ENCODE measurements at places on chromosomes 5 and 9.

GRCh38 chr9:89143266-89143665, 35.4 kb downstream of the SHC3 start:
- DNase-seq = no peak

DNA sequence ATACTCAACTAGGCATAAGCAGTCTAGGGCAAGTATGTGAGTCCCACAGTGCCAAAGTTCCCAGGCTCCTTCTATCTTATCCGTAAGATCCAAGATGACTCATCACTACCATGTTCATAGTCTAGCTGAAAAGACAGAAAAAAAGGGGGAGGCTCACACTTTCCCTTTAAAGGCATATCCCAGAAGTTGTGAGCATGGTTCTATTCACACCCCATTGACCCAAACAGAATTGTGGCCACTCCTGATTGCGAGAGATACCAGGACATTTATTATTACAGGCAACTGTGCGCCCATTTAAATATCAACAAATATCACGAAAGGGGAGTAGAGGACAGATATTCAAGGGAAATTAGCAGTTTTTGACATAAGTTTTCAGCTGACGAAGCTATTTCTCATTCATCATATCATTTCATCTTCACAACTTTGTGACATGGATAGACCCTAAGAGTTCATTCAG, 8.1 kb upstream of the PFDN1 start:
- no peak for DNase-seq

DNA sequence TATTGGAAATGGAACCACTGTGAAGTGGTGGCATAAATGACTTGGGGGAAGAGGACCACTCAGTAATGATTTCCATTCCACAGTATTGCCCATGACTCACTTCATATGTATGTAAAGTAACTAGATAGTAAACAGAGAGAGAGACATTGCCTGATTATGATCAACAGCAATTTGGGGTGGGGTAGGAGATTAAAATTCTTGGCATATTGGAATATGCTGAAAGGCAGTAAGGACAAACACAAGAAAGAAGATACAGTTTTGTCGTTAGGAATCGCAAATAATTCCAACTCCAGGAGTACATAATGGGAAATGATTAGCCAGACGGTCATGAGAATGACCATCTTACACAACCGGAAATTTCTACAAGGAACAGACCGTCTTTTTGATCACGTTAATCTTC, 1.5 kb upstream of the HMGCS1 start:
- no peak for DNase-seq

- no peak for DNase-seq
Observed at GRCh38 chr5:23029290-23029689, 176.1 kb upstream of the CDH12 start.

DNA sequence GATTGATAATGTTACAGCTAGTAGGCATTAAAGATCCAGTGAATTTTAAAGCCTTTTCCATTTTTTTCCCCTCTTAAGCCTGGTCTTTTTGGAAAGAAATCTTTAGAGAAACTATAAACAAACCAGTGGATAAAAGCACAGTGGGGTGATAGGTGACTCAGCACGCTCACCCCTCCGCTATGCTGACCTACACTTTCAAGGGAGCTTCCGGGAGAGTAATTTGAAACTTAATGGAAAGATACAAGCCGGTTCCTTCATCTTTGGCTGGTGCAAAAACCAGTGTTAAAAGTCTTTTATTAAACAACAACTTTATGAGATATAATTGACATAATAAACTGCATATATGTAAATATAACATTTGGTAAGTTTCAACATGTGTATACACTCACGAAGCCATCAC, 27.0 kb upstream of the ALDOB start:
- DNase-seq = no peak

GRCh38 chr9:129007766-129008468, 20.2 kb downstream of the SH3GLB2 start:
- DNase-seq = no peak

DNA sequence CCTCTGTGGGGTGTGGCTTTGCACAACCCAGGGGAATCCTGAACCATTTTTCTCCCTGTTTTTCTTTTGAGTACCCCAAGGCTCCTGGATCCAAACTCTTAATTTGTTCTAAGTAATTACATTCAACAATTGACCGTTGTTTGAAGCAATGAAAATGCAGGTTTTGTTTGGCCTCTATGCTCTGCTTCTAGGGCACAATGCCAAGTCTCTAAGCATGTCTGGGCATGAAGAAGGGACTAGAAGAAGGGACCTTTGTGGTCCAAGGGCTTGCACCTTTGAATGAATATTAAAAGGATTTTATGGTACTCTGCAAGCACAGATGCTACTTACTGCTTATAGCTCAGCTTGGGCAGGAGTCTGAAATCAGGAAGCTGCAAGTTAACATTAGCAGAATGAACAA, 6.6 kb upstream of the ENC1 start:
- DNase-seq = no peak

DNA sequence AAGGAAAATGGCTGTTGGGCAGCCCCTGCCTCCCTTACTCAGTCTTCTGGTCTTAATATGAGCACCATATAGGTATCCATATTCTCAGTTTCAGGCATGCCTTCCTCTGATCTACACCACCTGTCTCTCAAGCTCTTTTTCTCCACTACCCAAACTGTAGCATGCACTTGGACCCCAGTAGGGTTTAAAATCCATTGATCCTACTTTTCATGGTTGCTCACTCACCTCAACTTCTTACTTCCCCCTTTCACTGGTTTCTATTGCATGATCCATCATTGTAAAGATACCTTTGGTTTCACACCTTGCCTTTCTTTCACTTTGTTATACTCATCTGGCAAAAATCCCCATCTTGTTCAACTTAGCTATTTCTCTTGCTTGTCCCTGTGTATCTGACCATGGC, 159.4 kb downstream of the KDM4C start:
- DNase-seq = no peak

DNA sequence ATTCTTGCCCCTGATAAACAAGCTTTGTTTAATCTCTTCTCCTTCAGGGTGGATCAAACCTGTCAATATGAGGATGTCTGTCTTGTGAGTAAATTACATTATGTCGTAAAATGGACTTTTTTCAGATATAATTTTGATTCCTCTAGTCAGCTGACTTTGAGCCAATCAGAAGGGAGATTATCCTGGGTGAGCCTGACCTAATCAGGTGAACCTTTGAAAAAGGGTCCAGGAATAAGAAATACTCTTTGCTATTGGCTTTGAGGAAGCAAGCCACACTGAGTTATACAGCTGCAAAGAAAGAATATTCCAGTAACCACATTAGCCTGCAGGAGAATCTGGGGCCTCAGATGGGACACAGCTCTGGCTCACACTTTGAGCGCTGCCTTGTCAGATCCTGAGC, 304.3 kb upstream of the ARRDC3 start:
- DNase-seq = no peak

DNA sequence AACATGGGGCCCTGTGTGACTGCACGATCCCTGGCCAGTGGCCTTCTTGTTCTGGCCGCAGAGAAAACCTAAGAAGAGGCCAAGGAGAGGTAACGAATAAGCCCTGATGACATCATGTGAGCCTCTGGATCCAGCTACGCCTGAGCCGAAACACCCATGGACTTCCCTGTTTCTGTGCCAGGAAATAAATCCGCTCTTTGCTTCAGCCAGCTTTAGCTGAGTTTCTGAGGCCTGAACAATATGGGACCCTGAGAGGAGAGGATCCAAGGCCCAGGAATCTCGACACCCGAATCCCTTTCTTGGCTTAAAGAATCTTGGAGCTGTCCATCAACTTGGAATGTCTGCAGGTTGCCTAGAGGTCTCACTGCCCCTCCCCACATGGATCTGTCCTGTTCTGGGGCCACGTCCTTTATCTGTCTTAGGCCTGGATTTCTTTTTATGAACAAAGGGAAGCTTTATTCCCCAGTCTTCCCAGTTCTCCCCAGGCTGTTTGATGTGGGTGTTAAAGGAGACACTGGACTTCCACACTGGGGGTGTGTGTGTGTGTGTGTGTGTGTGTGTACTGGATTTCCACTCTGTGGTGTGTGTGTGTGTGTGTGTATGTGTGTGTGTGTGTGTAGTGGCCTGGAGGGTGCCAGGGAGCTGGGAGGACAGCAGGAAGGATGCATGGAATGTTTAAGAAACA, 13.7 kb downstream of the IER5L start:
- DNase-seq = no peak

DNA sequence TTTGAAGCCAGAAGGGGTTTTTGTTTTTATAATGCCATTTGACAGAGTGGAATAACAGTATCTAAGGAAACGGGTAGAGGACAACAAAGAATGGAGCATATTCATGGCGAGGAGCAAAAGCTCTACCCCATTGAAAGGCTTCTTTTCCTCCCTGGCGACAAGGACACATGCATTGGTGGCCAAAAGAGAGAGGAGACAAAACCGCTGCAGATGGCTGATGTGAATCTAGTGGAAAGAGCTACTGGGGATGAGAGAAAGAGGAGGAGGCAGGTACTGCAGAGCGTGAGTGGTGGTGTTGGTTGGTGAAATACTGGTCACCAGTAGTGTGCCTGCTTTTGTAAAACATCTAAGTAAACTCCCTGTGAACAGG, 491 bp downstream of the APC start:
- DNase-seq = no peak

GRCh38 chr5:14627270-14627669, 37.2 kb upstream of the OTULIN start:
- DNase-seq = no peak

DNA sequence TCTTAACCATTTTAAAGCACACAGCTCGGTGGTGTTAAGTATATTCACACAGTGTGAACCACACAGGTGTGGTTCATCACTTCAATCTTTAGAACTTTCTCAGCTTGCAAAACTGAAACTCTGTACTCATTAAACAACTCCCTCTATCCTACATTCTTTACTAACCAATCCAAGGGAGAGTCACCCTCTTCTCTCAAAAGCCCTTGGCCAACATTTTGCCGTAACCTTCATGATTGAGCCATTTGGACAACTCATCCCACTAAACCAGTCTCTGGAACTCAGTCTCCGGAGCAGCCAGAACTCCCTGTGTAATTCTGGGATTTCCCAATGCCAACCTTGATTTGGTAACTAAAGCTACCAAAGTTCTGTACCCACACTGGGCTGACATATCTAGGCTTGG, 84.7 kb downstream of the TTC39B start:
- DNase-seq = no peak

DNA sequence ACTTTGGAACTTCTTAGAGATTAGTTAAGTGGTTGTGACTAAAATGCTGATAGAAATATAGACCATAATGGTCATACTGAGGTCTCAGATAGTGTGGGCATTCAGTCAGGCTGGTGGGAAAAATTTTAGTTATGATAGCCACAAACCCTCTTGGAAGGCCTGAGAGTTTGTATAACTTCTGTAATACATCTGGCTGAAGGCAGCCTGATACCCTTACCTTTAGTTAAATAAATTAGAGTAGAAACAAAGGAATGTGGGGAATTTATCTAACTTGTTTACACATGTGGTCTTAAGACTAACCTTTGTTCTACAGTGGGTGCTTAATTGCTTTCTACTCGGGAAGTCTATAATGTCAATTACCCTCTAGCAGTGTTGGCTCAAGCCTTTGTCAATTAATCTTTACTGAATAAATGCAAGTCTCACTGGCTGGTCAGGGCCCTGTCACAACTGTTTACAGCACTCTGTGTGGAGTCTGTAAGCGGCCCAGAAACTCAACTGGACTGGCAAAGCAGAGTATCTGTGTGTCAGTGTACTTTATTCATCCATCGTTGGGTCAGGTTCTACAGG, 184.0 kb downstream of the FBXO4 start:
- DNase-seq = no peak

- DNase-seq = no peak
Observed at GRCh38 chr5:14591548-14591947, 10.0 kb downstream of the OTULINL start.

DNA sequence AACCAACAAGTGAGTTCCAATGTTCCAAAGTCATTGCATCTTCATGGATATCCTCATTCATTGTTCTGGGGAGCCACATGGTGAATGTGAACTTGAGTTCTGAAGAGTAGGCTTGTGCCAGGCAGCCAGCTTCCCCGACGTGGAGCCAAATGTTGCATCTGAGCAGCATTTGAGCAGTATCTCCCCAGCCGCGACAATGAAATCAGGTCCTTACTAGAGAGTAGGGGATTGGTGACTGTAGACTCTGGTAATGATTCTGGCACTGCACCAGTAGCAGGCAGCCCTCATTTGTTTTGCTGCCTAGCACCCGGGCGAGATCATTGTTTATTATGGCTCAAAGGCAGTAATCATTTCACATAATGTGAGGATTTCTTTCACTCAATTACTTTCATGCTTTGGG, 451.4 kb upstream of the C9orf72 start:
- no peak for DNase-seq

GRCh38 chr5:17816944-17817343, 182.7 kb downstream of the TAF11L14 start:
- no peak for DNase-seq

- no peak for DNase-seq
Observed at GRCh38 chr5:77498952-77499351, 6.8 kb upstream of the WDR41 start.

DNA sequence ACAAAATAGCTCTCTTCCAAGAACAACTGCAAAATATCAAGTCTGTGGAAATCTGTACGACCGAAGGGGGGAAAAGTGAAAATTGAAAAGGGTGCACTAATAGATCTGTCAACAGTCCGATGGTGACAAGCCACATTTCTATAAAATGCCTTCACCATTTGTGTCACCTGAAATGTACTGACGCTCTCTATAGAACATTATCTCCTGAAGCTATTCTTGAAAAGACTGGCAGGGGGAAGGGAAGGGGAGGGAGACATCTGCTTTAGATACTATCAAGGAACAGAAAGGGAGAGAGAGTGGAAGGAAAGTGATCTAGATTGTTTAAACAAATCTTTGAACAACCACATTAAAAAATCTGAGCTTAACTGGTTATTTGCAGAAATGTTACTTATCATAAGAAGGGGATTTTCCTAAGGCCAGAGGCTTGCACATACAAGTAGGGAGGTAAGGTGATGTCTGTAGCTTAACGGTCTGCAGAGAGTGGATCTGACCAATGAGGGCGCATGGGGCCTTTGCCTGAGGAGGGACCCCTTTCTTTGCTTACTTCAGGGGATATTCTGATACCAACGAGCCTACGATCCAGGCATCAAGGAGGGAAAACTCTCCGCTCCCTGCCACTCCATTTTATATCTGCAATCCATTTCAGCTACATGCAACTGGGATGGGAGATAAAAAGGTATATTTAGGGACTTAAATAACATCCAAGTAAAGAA, 92.1 kb downstream of the CRB2 start:
- no peak for DNase-seq

- DNase-seq = no peak
Observed at GRCh38 chr9:121956808-121957207, 136.3 kb downstream of the TTLL11 start.

DNA sequence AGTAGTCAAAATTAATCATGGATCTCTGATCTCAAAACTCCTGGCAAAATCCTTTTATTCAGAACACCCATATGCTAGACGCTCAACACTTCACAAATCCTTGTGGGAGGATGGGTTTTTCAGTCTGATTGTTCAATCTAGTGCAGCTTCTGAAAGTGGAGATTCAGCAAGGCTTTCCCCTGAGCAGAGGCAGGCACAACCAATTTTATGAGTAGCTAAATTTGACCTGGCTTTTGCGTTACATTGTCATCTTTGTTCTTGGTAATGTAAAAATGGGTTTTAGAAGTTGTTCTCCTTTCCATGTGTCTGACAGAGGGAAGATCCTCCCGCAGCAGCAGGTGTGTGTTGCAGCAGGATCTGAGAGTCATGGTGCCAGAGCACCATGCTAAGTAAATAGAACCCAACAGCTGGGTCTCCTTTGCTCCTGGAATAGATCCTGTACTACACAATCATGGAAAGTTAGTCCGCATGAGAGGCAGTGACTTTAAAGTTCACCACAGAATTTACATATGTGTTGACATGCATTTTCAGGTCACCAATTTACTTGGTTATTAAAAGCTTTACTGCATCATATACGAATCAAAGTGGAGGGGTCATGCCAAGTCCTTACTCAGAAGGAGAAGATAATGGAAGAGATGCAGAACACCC, 70.1 kb upstream of the MEF2C start:
- no peak for DNase-seq
